ENCODE measurements at places on chromosomes 1 and 21.

- no peak for DNase-seq
These were observed 10.2 kb downstream of the RHOC start for GRCh38 chr1:112696578-112697314.

DNA sequence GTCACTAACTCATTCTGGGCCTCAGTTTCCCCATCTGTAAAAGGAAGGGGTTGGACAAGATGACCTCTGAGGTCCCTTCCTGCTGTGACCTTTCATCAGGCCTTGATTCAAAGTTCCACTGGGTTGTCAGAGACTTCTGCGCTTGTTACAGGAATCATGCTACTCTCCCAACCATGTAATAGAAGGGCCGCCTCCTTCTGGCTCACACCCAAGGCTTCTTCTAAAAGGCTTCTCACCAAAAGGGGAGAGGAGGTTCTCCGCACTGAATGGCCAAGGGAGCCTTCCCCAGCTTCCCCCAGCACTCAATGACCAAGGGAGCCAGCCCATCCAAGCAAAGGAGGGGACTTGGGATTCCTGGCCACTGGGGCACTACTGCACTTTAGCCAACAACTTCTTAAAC lies 42.7 kb downstream of the GRHL3 start:
- DNase-seq: no peak

- no peak for DNase-seq
These were observed 39.8 kb upstream of the C1orf53 start for GRCh38 chr1:197862671-197863070.

GRCh38 chr1:61130338-61131000 lies 48.1 kb downstream of the NFIA start:
- DNase-seq: no peak

GRCh38 chr21:42153046-42153686 lies 65.8 kb upstream of the ABCG1 start:
- no peak for DNase-seq

DNA sequence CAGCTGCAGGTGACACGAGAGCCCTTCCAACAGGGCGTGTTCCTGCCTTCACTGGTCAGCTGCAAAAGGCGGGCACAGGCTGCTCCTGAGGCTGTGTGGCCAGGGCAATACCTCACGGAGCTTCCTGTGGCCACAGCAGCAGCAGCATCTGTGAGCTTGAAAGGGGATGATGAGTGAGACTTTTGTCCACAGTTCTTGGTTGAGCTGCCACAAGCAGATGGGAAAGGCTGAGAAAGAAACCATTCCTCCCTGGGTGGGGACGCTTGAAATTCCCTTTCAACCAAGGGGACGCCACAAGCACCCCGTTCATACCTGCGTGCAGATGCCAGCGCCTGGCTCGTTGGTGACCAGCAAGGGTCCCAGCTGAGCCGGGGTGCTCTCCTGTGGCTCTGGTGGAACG lies 37.6 kb downstream of the B3GALT5 start:
- DNase-seq: no peak

DNA sequence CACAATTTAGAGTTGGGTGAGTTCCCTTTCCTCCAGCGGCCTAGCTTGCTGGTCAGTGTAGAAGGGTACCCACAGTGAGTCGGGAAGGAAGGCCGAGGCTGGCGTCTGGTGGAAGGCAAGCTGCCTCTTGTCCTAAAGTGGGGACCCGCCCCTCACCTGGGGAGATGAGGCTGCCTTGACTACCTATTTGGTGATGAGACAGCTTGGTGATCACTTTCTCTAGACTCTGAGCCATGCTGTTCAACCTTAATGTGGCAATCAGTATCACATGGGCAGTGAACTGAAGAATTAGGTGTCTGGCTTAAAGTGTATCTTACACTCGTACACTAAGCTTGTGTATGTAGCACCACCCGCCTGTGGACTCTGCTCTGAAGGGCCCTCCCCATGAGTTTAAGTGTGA lies 100.7 kb downstream of the COLGALT2 start:
- no peak for DNase-seq

GRCh38 chr1:118983558-118984041 lies 4.5 kb downstream of the TBX15 start:
- DNase-seq: no peak

- DNase-seq: no peak
These were observed 26.9 kb upstream of the KCNE2 start for GRCh38 chr21:34336756-34337391.

GRCh38 chr1:117058810-117059209 lies 1.3 kb upstream of the TTF2 start:
- no peak for DNase-seq

Data from activated CD8-positive, alpha-beta memory T cell treated with anti-CD3 and anti-CD28 coated beads, Interleukin-2, amount 50 U/mL, for 4 hours (primary cell).